ENCODE measurements at places on chromosomes 11 and 22.
A peak's percentile ranks its signal among the peaks of the same experiment; 100 is the strongest.

GRCh38 chr11:45161252-45162063 is 15.0 kb downstream of the PRDM11 start:
- DNase-seq, result no peak

GRCh38 chr22:35761037-35761436 is 43.4 kb downstream of the APOL5 start:
- DNase-seq, result no peak

GRCh38 chr11:126310200-126310991 is 6.5 kb downstream of the DCPS start:
- no peak for DNase-seq

DNA sequence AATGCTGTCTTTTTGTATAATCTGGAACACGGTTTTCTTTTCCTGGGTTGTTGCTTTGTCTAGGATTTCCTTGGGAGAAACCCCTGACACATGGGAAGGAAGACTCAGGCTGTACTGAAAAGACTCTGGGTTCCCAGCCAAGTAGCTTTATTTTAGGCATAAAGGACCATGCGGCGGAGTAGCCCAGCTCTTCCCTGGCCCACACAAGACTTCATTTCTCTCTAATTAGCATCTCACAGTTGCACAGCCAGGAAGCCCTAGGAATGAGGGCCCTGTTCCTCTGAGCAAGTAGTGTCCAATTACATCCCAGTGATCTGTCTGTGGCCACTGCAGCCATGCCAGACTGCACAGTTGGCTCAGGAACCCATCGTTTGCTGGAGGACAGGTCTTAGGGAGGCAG is 319.5 kb downstream of the TENM4 start:
- DNase-seq, result no peak

GRCh38 chr11:93921695-93922468 is 71.5 kb upstream of the VSTM5 start:
- no peak for DNase-seq

DNA sequence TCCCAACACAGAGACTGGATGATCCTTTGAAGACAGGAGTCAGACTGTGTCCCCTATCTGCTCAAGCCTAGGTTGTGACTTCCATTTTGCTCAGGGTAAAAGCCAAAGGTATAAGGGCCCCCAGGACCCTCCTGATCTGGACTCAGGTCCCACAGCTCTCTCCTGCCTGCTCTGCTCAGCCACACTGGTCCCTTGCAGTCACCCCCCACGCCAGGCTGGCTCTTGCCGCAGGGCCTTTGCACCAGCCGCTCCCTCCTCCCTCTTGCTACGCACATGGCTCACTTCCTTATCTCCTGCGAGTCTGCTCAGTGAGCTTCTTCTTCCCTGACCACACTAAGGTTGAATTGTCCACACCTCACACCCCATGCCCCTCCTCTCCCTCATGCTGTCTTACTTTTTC is 28.4 kb upstream of the CACNG2 start:
- DNase-seq, result no peak

DNA sequence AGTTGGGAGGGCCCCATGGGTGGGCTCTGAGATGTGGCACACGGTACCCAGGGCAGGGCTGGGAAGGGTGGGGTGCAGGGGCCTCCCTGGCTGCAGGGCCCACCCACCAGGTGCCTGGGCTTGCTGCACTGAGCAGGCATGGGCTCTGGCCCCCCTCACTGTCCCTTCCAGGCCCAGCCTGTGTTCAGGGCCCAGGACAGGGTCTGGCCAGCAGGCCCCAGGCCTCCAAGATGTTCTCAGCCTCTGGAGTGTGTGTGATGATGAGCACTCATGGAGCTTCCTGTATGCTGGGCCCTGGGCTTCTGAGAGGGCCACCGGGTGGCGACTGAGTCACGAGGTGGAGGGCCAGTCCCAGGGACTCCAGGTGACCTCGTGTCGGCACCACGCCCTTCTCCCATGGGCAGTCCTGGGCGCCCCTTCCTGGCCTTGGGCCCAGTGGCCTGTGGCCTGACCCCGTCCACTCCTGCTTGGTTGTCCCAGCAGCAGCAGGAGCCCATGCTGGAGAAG is 55.9 kb upstream of the CCDC188 start:
- no peak for DNase-seq

- DNase-seq, result no peak
These were observed 73.1 kb upstream of the KIRREL3 start for GRCh38 chr11:127073621-127074020.

GRCh38 chr11:90805172-90805571 is 582.3 kb upstream of the CHORDC1 start:
- DNase-seq, result no peak

DNA sequence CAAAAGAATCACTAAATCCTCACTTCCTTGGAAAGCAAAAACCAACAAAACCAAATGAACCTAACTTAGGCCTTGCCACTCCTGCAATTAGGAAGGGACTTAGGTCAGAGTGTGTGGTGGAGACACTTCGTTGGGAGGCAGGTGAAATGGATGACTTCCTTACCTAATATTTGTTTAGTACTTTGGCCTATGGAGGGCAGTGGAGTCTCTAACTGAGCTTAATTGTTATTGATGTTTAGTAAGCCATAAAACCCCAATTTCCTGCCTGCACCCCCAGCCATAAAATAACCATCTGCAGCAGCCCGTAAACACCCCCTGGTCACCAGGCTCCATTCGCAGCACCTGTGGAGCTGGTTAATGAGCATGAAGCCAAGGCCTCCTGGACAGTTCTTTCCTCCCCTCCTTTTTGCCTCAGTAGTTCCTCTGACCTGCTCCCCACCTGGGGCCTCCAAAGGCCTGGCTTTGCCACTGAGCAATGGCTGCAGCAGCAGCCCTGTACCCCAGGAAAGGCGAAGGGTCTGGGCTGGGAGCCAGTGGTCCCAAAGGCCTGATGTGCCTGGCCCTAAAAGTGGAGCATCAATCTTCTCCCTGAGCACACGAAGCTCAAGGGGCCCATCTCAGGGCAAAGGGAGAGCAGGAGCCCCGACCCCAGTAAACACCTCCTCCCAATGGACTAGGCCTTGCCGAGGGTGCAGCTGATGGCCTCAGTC is 15.6 kb upstream of the SYT13 start:
- no peak for DNase-seq

- no peak for DNase-seq
These were observed 18.8 kb upstream of the WDR74 start for GRCh38 chr11:62858201-62858600.

DNA sequence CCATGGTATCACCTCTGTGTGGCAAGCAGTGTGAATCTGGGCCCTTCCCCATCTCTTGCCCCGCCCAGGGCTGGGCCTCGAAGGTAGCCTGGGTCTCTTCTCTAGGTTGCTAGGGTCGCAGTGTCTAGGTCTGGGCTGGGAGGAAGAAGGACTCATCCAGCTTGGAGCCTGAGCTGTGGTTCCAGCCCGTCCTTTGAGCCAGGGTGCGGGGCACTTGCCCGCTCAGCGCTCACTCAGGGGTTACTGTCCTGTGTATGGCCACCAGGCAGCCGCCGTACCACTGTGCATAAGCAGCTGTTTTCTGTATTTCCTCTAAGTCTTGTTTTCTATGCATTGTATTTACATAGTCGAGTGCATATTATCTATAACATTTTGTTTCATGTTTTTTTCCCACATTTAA is 160.9 kb downstream of the TBC1D22A start:
- DNase-seq, result no peak

DNA sequence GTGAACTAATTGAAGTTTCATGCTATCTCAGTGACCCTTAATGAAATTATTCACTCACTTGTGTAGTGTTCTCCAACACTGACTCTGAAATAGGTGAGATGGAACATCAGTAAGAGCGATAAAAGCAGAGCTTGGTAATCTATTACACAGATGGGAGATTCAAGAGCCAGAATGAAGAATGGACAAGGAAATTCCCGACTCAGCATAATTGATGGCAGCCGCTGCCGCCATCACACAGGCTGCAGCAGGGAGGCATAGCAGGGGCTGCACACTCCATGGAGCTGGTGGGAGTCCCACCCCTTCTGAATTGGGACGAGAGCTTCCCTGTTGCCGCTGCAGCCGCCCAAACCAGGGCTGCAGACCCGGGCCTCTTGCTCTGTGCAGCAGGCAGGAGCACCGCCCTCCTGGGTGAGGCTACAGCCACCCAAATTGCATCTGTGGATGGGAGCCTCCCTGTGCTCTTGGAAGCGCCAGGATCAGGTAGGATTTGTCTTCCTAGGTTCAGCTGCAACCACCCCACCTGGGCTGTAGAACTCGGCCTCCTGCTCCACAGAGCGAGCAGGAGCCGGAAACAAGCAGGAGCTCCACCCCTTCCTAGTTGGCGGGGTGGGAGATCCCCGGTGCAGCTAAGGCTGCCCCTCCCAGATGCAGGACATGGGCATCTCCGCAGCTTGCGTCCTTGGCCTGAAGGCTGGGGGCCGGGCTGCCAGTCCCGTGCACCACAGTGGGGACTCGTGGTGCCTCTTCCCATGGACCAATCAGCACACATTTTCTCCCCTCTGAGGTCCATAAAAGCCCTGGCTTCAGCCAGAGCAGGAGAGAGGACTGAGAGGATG is 535.1 kb upstream of the LUZP2 start:
- no peak for DNase-seq

DNA sequence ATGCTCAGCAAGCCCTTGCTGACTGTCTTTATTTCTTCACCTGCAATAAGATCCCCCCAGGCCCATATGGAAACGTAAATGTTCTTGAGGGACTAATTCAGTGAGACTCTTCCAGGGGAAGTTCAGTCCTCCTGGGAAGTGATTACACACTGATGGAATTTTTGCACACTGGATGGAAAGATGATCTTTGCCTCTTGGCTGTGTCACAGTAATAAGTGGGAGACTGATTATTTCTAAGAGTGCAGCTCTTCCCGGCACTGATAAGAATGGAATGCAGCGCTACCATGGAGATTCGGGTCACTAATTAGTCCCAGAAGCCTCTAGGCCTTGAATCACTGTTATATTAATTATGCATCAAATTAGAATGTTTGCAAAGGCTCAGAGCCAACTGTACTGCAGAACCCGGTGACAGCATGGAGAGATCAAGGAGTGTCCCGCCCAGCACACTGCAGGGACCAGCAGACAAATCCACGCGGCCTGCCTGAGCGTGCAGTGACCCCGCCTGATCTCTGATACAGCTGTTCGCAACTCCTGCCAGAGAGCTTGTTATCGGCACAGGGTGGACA is 178.3 kb downstream of the SNX19 start:
- peak; percentile 57 for DNase-seq

DNA sequence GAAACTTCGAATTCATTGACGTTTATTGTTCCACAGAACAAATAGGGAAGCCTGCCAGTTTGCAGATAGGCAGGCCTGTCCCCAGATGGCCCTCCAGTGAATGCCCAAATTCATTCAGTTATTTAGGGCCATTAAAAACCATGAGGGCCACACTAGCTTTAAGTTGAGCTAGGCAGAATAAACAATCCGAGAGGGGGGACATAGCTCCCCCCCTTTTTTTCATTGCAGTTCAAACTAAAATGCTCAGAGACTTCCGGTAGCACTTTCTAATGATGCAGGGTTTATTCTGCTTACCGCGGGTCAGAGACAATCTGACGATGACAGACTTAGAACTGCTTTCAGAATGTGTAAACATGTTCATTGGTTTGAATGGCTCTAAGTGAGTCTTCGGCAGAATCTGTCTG is 72.0 kb downstream of the ZBTB16 start:
- DNase-seq, result no peak

- no peak for DNase-seq
These were observed 180.5 kb upstream of the ZBED5 start for GRCh38 chr11:11038352-11038751.

DNA sequence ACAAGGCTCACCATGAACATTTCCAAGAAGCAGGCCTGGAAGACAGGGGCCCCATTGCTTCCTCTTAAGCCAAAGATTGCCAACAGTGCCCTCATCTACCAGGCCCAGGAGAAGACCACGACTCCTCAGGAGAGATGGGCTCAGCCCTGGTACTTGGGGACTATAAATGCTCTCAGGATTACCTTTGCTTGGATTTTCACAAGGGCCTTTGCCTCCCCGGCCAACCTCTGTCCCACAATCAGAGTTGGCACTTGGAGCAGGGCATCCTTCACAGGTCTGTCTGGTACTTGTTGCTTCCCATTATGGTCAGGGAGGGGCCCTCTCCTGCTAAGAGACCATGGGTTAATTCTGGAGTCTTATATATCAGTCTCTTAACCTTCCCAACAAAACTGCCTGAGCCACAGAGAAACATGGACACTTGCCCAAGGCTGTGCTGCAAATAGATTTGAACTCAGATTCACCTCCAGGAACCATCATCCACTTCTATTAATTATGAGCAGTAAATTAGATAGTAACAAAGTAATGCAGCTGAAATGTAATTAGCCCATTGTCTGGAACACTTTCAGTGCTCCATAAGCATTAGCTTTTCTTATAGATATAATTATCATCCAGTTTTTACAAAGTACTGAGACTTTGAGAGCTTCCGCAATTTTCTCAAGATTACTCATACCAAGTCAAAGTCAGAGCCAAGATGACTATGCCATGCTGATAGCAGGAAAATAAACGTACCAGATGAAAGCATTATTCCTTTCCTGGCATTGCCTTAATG is 33.5 kb downstream of the POU2AF3 start:
- DNase-seq, result no peak

DNA sequence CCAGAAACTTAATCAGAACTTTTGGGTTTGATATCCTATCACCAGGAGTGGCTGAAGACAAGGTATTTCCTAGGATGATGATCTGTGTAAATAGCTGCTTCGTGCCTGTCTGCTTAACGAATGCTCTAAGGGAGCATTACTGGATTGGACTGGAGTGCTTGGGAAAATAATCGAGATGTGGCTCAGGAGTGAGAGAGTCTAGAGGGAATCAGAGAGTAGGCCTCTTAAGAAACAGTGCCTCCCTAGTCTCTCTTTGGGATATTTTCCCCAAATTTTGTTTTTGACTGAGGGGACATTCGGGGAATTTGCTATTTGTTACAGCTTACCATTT is 2.5 kb downstream of the MAML2 start:
- no peak for DNase-seq

GRCh38 chr11:32594272-32594671 is 10.6 kb downstream of the EIF3M start:
- DNase-seq, result no peak

- DNase-seq, result no peak
These were observed 22.6 kb downstream of the MPPED1 start for GRCh38 chr22:43434275-43434927.

- DNase-seq, result no peak
These were observed 41.5 kb downstream of the ST3GAL4 start for GRCh38 chr11:126396965-126397364.

DNA sequence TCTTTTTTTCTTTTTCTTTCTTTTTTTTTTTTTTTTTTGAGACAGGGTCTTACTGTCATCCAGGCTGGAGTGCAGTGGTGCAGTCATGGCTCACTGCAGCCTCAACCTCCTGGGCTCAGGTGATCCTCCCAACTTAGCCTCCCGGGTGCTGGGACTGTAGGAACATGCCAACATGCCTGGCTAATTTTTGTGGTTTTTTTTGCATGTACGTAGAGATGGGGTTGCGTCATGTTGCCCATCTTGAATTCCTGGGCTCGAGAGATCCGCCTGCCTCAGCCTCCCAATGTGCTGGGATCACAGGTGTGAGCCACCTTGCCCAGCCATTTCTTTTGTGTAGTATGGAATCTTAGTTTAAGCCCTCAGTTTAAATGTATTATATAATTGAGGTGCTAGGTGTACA is 20.4 kb downstream of the MTMR3 start:
- no peak for DNase-seq

GRCh38 chr11:3094223-3094824 is 37.1 kb upstream of the CARS1 start:
- DNase-seq, result no peak

- DNase-seq, result no peak
These were observed 511.2 kb upstream of the LRRC4C start for GRCh38 chr11:41970681-41971080.
